Adipose tissue (tissue), 3 donors: ENCODE measurements at places on chromosomes 11 and 22. TPM values are rescaled to one million over a fixed set of nuclear protein-coding genes. Genes with fewer than 3 reads are reported as not detected.

The PARVG gene
- polyA plus RNA-seq = 7.3 TPM

The CFAP300 gene
- 0.78 TPM for polyA plus RNA-seq

The ANGPTL5 gene
- 0.73 TPM for polyA plus RNA-seq

The MUC6 gene
- polyA plus RNA-seq = 6.2 TPM

The KRTAP5-8 gene
- not detected for polyA plus RNA-seq
